AG09309 (cell line): ENCODE measurements at places on chromosomes 12 and 14.
A peak's percentile ranks its signal among the peaks of the same experiment; 100 is the strongest.

DNA sequence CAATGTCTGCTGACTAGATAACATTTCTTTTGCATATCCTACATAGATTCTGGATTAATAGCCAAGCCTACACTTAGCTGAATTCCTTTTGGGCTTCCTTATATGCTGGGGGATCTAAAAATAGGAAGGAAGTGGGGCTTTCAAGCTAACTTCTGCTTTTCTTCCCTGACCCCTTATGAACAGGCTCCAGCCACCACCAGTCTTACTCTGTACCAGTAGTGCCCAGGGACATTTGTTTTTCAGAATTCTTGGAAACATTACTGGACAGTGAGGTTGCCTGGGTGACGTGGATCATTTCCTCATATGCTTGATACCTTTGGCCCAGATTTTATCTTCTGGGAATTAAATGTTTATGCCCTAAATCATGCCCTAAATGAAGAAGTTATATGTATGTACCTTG lies 55.9 kb upstream of the SRRM4 start:
- DNase-seq = no peak

DNA sequence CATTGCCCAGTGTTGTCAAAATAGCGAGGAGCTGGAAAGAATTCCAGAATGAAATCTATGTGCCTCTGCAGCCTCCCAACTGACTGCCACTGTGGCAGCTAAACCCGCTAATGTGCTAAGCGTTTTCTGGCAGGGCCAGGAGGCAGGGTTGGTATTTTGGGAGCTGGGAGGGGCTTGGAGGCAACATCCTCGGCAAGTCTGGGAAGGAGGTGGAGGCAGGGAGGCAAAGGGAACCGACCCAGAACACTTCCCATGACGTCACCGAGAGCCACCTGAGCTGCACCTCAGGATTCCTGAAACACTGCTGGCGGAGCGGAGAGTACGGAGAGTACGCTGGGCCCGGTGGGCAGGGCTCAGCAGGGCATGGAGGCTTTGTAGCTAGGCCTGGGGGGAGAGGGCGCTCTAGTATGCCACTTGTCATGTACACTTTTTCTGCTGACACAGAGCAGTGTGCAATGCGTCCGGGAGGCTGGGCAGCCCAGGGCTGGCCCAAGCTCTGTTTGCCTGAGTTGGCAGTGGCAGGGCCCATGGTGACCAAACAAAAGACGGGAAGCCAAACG lies 81.5 kb downstream of the DPF3 start:
- no peak for DNase-seq

GRCh38 chr12:98154850-98155249 lies 360.5 kb upstream of the TMPO start:
- DNase-seq = no peak

- no peak for DNase-seq
Measured at GRCh38 chr12:52151837-52152783, 39.7 kb downstream of the KRT80 start.

DNA sequence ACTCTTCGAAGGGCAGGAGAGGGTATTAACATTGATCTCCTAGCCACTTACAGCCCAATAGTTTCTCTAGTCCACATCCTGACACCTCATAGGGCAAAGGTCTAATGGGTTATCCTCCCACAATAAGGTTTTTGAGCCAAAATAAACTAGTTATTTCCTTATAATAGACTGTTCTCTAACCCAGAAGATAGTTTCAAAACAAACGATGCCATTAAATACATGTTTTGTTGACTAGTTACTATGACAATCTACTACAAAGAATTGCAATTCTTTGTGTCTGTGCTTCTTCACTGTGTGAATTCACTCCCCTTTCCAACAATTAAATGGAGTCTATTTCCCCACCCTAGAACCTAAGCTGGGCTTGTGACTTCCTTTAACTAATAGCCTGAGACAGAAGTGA lies 6.4 kb upstream of the ACTR10 start:
- no peak for DNase-seq

DNA sequence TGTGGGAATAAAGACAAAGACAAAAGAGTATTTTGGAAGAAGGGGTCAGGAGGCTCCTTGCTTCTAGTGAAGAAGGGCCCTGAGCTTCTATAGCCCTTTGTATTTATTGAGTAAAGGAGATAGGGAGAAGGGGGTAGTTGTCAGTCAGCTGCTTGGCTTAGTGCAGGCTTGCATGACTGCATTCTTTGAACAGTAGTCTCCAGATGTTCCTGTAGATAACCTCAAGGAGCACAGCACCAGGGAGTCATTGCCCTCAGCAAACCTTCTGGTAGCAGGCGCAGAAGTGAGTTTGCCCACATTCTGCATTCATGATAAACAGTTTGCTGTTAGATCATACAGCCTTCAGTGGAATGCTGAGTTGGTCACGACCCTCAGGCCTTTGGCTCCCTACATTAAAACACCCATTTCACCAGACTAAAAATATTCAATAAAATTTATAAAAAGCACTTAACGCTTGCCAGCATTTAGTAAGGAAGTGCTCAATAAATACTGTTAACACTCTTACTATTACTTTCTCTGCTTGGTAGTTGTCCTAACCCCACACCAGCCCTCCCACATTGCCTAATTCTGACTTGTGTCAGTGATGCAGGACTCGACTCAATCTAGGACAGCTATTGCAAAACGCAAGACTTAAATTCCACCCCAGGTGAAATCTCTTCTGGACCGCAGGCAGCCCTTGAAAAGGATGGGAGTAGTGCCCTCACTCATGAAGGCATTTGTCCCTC lies 3.0 kb upstream of the DHRS4 start:
- no peak for DNase-seq

- no peak for DNase-seq
Measured at GRCh38 chr14:51430633-51431032, 190.6 kb downstream of the TMX1 start.

- peak; percentile 32 for DNase-seq
Measured at GRCh38 chr12:131872154-131873051, 22.0 kb upstream of the ULK1 start.

DNA sequence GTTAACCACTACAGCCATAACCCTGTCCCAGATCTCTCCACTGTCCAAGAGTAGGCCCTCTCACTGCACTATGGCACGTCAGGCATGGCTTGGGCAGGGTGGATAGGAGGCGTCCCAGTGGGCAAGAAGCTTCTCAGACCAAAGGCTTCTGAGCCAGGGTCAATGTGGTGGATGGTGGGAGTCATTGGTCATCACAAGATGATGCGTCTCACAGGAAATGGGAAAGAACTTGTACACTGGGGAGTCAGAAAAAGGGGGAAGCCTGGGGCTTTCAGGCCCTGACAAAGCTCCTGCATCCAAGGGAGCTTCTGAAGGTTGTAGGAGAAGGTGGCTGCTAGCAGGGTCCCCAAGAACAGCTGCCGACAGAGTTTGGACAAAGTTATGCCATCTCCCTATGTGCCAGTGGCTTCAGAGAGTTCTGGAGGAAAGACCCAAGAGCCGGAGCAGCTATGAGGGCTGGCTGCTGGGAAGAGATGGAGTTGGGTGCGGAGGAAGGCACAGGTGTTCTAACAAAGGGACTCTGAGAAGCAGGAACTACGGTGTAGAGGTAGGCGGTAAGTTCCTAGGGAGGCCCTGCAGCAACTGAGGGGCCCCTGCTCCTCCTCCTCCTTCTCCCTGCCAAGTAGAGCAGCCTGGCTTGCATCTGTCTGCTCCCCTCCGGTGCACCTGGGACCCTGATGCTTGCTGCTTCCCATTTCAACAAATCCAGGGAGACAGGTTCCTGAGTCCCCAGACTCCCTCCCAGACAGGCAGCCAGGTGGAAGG lies 81.1 kb downstream of the ARL6IP4 start:
- DNase-seq = no peak

GRCh38 chr14:93546642-93547041 lies 115.9 kb downstream of the UNC79 start:
- DNase-seq = no peak

GRCh38 chr12:14279845-14280244 lies 85.6 kb upstream of the ATF7IP start:
- no peak for DNase-seq

- no peak for DNase-seq
Measured at GRCh38 chr12:131702573-131702877, 8.4 kb upstream of the SFSWAP start.

DNA sequence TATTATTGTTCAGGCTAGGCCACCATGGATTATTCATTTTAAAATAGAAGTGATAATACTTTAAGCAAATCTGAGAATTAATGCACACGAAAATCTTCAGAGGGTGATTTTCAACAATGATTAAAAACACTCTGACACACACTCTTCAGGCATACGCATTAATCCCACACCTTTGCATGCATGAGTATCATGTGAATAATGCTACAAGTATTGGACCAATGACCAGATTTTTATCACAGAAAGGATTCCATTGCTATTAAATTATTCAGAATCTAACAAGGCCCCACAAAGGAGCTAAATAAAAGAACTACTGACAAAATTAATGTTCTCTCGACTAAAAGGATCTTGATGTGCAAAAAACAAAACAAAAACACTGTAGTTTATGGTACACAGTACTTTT lies 11.1 kb downstream of the EPS8 start:
- no peak for DNase-seq

DNA sequence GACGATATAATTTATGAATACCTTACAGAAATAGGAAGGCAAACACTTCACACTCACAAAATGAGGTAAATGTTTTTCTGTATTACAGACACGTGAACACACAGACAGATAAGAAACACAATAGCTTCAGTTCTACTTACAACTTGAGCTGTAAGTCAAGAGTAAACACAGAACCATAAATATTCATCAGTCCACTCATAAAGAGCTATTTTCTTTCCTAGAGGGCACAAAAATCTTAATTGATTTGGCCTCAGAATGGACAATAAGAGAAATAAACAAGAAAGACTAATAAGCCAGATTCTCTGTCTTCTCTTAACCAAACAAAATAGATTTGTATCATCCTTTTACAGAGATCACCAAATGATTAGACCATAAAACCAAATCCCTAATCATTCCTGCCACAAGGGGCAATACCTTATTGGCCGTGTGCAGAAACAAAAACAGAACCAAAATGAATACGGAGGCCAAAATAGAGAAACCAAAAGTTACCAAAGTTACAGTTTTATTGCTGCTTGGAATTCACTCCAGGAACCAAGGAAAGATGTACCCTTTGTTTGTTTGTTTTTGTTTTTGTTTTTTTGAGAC lies 38.1 kb upstream of the GARIN2 start:
- DNase-seq = no peak

DNA sequence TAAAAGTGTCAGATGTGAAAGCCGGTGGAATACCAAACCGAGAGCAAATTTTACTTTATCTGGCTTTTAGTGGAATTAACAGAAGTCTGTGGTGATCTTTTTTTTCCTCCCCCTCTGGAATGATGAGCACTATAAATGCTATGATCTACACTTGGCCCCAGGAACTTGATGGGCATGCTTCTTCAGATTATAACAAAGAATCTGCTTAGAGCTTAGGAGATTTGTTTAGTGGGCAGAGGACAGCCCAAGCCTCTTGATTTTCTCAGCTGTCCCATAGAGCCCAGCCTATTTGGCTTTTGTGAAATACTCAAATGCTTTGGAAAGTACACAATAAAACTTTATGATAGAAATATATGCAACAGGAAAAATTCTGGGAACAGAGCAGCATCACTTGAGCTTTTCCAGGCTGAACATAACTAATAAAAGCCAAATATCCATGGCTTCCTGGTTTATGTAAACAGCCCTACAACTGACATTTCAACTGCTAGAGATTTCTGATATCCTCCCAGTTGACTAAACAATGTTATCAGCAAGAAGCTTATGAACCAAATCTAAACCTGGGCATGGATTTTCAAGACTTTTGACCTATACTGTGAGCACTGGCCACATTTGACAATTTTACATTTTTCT lies 149.6 kb downstream of the PLXNC1 start:
- no peak for DNase-seq
